ENCODE measurements at places on chromosomes 7 and 10.

DNA sequence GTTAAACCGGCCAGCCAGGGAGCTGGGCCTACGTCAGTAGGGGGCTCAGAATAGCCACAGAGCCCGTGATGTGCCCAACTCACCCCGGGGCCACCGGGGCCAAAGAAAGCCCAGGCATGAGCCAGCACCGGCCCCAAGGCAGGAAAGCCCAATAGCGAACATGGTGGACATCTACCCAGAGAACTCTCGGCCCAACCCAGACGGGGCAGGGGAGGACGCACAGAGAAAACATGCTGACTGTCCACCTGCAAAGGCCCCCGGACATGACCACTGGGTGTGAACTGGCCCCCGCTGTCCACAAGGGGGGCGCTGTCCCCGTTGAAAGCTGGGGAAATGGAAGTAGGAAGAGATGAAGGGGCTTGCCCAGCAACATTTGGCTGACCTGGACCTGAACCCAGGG is 169.2 kb downstream of the PRKAG2 start:
- DNase-seq = no peak

- DNase-seq = no peak
These were observed 22.2 kb downstream of the TMEM209 start for GRCh38 chr7:130182990-130183389.

DNA sequence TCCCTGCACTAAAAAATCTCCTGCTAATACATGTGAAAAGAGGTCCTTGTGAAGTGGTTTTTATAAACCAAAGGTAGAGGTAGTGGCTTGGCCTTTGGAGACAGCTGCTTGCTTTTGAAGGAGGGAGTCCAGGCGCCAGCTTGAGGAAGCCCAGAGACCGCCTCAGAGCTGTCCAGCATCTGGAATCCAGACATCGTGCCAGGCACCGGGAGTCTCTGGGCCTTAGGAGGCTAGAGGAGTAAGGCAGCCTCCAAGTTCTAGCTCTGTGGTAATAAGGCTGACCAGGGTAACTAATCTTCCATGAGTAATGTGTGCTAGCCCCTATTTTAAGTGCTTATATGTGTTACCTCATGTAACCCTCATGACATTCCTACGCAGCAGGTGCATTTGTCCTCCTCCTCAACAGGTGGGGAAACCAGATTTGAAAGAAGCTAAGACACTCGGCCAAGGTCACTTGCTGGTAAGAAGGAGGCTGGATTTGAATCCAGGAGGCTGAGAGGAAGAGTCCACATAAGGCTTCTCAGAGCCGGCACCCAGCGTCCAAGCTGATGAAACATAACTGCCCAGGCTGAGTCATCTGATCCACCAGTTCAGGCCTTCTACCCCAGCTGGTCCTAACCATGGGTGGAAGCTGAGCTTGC is 26.1 kb downstream of the PRLHR start:
- DNase-seq = no peak

DNA sequence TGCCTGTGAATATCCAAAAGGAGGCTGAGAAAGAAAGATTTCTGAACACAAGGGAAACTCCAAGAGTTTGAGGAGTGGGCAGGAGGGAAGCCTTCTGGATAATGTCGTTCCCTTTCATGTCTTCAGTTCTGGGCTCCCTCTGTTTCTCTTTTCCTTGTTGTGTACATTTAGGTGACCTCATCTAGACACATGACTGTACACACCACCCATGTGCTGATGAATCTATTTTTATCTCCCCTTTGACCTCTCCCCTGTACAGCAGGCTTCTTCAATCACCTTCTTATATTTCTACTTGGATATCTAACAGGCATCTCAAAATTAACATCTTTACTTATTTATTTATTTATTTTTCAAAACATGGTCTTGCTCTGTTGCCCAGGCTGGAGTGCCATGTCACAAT is 363.1 kb downstream of the GATA3 start:
- no peak for DNase-seq

GRCh38 chr7:8144856-8145255 is 117.1 kb downstream of the ICA1 start:
- no peak for DNase-seq

- no peak for DNase-seq
These were observed 54.9 kb upstream of the HBP1 start for GRCh38 chr7:107113866-107114265.

DNA sequence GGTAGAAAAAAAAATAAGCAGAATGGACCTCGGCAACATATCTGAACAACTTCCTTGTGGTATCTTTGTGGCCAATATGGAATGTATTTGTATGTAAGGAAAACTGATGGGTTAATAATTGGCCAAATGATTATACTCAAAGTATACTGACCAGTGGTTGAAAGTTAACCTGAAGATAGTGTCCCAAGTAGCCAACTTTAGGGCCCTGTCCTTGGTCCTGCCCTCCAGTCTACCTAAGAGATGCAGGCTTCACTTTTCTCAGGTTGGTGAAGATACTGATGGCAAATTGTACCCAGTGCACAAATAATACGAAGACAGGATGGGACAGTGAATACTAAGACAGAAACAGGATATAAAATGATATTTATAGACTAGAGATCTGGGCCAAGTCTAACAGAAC is 109.2 kb downstream of the SORCS3 start:
- no peak for DNase-seq

- DNase-seq = no peak
These were observed 26.4 kb upstream of the ADO start for GRCh38 chr10:62778125-62778524.

GRCh38 chr10:88515235-88515634 is 67.9 kb downstream of the RNLS start:
- DNase-seq = no peak
